ENCODE measurements at places on chromosomes 7 and 10.

- no peak for DNase-seq
Measured at GRCh38 chr7:74334030-74334429, 44.8 kb downstream of the CLIP2 start.

- no peak for DNase-seq
Measured at GRCh38 chr7:36626111-36626510, 98.2 kb downstream of the AOAH start.

DNA sequence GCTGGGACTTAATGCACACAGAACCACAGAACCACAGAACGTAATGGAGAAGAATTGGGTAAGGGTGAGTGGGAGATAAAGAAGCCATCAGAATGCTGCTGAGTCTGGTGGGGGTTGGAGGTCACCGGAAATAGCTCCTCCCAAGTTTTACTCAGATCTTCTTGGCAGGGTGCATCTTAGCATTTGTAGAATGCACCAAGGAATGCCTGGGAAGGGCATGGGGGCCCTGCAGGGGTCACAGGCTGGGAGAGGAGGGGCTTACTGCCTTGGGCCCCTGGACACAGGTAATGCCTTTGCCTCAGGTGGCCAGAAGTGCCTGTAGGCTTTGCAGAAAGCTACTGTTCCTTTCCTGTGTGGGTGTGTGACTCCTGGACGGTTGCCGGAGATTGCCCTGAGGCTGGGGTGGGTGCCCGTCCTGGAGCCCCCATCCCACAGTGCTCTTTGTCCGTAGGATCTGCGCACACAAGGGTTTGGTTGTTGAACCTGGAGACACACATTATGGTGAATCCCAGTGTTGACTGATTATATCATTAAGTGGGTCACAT is 55.1 kb downstream of the MGMT start:
- no peak for DNase-seq

DNA sequence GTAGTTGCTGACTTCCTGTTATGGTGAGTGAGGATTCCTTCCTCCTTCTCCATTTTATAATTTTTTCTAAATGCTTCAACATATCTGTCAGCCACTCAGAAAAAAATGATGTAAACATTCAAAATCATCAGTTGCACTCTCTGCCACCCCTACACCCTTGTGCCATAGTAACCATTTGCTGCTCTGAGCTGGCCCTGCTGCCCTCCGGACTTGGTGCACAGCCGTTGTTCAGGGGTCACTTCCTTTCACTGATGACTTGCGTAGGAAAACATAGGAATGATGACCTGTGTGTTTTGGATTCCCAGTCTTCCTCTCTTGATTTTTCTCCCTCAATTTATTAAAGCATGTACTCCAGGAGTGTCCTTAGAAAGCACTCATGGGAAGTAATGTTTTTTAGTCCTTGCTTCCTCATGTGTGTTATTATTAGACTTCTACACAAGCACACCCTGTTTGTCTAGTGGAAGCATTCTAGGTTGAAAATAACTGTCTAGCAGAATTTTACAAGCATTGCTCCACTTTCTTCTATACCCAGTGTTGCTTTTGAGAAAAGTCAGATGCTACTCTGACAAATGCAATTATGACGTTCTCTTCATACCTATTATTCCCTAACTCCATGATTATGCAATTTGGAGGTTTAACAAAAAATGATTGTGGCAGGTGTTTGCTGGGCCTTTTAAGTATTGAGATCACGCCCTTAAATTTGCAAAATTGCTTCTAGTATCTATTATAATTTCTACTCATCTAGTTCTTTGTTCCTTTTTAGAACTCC is 62.6 kb upstream of the MTPN start:
- no peak for DNase-seq

DNA sequence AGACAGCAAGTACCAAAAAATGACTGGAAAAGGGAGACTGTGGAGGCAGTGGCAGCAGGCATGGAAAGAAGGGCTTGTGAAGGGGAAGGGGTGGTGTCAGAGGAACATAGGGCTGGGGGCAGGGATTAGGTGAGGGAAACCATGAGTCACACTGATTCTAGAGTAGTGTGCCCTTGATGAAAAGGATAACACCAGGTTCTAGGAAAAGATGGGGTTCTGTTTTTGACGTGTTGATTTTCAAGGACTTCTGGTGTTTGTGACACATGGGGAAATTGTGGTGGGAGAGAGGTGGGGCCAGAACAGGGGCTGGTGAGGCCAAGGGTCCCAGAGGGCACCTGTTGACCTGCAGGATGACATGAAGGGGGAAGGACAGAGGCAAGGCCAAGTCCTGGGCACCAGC is 57.1 kb downstream of the FIGNL1 start:
- DNase-seq: no peak

DNA sequence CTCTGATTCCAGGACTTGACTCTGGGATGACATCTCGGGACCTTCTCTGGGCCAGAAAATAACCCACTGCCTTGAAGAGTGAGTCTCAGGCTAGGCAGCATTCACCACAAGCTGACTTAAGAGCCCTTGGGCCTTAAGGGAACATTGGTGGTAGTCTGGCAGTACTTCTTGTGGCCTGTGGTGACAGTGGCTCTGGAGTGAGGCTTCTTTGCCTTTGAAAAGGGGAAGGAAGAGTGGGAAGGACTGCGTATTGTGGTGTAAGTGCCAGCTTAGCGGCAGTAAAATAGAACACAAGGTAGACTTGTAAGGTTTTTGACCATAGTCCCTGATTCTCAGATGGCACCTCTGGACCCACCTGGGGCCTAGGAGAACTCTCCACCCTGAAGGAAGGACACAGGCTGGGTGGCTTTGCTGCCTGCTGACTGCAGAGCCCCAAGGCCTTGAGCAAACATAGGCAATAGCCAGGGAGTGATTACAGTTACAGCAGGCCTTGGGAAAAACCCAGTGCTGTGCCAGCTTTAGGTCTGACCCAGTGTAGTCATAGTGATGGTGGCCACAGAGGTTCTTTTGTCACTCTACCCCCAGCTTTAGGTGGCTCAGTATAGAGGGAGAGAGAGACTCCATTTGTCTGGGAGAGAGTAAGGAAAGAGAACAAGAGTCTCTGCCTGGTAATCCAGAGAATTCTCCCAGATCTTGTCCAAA is 483.9 kb downstream of the SH2D4B start:
- no peak for DNase-seq

DNA sequence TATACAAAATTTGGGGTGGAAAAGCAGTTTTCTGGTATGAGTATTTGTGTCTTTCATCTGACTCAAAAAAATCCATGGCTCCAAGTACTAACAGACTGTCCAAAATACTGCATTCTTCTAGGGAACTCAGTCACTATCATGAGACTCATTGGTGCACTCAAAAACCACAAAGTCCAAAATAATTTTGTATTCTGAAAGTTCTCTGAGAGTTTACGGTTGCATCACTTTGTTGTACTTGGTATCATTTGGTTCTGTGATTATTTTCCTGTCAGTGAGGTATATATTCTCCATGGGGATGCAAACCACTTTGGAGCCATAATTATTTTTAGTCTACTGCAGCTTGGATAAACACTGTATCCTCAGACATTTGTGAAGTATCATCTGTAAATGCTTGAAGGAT is 28.0 kb upstream of the CABCOCO1 start:
- no peak for DNase-seq

GRCh38 chr10:112335111-112335867 is 38.6 kb upstream of the ACSL5 start:
- no peak for DNase-seq

DNA sequence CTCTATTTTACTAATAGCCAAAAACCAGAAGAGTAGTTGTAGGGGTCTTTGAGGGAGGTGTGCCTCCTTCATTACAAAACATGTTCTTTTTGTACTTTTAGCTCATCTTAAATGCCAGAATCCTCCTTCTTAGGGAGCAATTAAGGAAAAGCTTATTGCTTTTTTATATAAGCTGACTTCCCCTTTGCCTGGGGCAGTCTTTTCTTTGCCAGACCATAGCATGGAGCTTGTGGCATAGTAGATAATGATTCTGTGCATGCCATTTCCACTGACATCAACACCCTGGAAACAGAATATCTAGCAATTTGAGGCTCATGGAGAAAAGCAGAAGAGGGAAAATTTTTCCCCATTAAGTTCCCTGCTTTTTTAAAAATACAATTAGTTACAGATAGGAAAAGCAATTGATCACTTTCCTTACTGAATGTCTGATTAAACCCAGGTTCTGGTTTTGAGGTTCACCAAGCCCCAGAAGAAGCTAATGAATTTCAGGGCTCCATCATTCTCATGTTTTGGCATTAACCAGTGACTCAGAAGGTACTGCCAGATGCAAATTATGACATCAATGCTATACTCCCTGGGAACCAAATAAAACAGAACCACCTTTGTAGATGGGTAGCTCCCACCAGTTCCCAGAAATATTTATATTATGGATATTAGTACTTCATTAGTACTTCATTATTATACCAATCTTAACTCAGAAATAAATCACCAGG is 410.6 kb downstream of the KCNMA1 start:
- no peak for DNase-seq

GRCh38 chr7:127392182-127392565 is 334 bp downstream of the ZNF800 start:
- DNase-seq: no peak

DNA sequence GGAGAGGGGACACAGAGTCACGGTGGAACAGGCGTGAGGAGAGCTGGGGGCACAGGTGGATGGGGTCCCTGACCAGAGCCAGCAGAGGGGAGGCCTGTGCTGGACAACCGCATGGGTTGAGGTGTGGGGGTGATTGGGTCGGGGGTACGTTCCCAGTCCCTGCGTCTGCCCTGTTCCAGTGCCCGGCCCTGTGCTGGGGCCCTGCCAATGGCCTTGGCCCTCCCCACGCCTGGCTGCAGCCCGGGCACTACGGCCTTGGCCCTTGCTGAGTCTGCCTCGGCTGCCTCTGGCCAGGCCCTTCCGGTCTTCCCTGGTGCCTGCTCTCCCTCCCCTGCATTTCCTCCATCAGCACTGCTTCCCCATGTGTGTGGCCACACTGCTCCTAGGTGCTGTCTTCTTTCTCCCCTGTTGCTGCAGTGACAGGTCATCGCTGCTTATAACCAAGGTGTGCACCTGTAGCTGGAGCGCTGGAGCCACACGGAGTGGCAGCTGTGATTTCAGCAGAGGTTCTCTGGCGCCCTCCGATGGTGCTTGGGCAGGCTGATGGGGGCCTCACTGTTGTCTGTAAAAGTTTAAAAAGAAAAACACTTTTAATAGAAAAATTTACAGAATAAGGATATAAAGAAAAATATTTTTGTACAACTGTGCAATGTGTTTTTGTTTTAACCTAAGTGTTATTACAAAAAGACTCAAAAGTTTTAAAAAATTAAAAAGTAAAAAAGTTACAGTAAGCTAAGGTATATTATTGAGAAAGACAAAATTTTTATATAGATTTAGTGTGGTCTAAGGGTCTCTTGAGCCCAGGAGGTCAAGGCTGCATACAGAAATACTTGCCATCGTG is 45.2 kb upstream of the BHLHA15 start:
- no peak for DNase-seq

DNA sequence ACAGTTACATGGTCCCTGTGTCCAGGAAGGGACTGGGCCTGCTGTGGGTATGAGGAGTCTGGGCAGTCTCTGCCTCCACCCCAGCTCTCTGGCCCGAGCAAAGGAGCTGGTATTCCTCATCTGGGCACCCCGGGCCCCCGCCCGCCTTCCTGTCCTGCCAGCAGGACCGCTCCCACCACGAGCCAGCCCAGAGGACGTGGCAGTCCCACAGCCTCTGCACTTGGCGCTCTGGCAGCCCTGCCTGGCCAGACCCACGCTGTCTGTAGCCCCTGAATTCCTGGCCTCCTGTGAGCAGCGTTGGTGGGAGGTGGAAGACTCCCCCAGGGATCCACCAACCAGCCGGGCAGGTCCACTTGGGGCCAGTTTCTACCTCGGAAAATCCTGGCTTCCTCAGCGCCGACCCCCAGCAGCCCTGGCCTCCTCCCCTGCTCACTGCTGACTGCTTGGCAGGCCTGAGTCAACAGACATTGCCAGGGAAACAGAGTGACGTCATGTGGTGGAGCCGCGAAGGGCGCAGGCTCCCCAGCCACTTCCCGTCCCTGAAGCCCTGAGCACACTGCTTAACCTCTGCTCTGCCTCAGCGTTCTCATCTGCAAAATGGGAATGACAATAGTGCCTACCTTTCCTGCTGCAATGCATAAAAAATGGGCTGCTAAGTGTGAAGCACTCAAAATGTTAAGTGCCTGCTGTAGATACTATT is 21.6 kb upstream of the LIMK1 start:
- DNase-seq: peak; percentile 62

DNA sequence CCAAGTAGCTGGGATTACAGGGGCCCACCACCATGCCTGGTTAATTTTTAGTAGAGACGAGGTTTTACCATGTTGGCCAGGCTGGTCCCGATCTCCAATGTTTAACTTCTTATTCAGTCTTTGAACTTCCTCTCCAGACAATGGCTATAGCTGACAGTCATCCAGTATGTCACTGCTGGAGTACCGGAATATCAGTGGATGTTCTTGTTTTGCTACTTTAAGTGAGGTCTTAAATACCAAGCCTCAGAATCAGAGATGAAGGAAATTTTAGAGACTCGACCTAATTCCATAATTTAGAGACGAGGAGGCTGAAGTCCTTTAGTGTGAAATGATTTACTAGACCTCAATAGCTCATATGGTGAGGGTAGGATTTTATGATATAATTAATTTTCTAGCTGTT is 294.8 kb upstream of the KLF6 start:
- no peak for DNase-seq

GRCh38 chr7:101535351-101535751 is 93.7 kb downstream of the MYL10 start:
- DNase-seq: no peak

GRCh38 chr7:100606313-100606712 is 4.2 kb downstream of the PCOLCE start:
- no peak for DNase-seq

DNA sequence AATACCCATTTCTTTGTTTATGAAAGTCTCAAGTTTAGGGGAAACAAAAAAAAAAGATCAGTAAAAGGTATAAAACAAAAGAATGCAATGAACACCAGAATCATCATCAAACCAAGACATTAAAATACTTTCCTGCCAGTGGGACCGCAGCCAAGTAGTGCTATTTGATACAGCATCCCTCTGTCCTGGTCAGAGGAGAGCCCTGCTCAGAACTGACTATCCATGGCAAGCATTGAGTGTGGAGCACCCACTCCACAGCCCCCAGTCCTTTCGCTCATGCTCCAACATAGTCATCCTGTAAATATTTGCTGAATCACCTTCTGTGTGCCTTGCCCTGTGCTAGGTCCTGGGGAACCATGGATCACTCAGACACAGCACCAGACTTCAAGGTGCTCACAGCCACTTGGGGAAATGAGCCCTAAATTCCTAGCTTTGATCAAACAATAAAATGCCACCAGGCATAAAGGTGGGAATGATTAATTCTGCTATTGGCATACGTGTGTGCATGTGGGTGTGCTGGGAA is 213.6 kb upstream of the TBX20 start:
- no peak for DNase-seq

DNA sequence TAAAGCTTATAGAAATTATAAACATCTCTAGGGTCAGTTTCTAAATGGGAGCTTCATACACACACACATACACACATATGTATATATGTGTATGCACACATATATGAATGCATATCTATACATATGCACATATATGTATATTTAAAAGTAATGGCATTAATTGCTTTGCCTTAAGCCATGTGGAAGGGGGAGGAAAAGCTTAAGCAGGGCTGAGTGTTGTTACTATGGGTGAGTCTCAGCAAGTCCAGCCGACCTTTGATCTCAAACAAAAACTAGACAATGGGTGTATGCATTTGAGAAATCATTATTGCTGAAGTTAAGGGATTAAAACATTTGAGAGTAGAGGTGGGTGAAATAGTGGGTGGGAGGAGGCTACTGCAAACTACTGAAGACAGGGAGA is 546.7 kb downstream of the MAGI2 start:
- DNase-seq: no peak

GRCh38 chr10:688312-689120 is 952 bp downstream of the DIP2C start:
- DNase-seq: no peak

- DNase-seq: no peak
Measured at GRCh38 chr7:21526007-21526406, 16.8 kb upstream of the DNAH11 start.
